Lower leg skin (tissue), 4 donors: ENCODE measurements at places on chromosomes 2 and 18. TPM values are rescaled to one million over a fixed set of nuclear protein-coding genes. Genes with fewer than 3 reads are reported as not detected.
A peak's percentile ranks its signal among the peaks of the same experiment; 100 is the strongest.

Gene UGT1A10
- not detected for total RNA-seq

Gene ATP8B1
- total RNA-seq, result 21.6 TPM

Gene OTOS
- not detected for total RNA-seq

Gene POTEI
- not detected for total RNA-seq

Gene HRH4
- not detected for total RNA-seq

GRCh38 chr2:11343650-11344341 lies 640 bp downstream of the ROCK2 start:
- DNase-seq, result peak; percentile 41

DNA sequence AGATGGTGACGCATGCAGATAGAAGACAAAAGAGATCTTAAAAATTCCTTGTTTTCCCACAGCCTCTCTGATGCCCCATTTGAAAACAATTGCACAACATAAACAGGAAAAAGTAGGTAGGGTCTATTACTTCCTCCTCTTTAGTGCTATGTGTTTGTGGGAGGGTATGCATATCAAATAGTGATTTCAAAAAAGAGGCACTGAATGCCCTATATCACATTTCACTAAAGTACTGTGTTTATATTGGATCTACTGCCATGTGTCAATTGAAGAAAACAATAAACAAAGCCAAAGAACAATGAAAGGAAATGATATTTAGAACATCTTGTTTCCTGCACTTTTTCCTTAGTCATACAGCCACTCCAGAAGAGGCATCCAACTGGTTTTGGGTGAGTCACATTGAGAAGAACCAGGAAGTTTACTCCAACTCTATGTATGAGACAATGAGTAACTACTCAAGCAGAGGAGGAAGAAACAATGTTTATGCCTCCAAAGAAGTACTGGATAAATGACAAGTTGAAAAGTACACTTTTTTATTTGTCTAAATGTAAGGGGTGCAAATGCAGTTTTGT lies 583.6 kb downstream of the FBXO15 start:
- no peak for DNase-seq

GRCh38 chr18:46859855-46860254 lies 57.5 kb downstream of the PIAS2 start:
- no peak for DNase-seq

GRCh38 chr2:126933711-126934091 lies 35.0 kb downstream of the TEX51 start:
- DNase-seq, result no peak

GRCh38 chr2:231326404-231326803 lies 69.1 kb upstream of the B3GNT7 start:
- peak; percentile 39 for DNase-seq

DNA sequence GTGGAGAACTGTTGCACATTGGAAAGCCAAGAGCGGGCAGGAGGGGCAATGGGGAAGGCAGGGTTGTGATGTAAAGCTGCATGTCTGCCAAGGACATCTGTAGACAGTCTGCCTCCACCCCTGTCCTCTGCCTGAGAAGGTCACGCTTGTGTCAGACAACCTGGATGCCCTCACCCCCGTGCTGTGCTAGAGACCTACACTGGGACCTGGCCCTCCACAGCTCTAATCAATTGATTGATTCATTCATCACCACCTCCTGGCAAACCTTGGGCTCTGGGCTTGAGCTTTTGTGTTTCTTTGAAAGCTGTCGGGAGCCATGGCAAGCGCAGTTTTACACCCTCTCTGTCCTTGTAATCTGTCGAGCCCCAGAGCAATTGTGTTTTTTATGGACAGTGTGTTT lies 41.1 kb downstream of the MARCO start:
- peak; percentile 8 for DNase-seq

- peak; percentile 16 for DNase-seq
Measured at GRCh38 chr2:165793161-165793778, 777 bp downstream of the GALNT3 start.

DNA sequence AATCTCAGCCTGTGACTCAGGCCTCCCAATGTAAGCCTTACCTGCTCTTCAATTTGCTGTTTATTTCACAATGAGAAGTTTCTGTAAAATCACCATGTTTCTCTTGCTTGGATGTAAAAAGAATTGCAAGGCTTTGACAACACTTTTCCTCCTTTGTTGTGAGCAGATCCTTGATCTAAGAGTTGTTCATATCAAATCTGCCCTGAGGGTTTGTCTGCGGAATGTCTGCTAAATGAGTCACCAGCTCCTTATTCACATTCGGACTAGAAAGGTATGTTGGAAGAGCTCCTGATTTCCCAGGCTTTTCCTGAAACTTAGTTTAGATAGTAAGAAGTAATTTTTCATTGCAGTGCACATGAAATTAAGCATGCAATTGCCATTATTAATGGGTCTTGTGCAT lies 268.2 kb upstream of the TCF4 start:
- no peak for DNase-seq

- DNase-seq, result no peak
Measured at GRCh38 chr2:227010433-227010832, 153.6 kb downstream of the COL4A4 start.

- no peak for DNase-seq
Measured at GRCh38 chr2:46632349-46632748, 153.0 kb downstream of the TMEM247 start.

- no peak for DNase-seq
Measured at GRCh38 chr2:210310550-210310949, 4.4 kb downstream of the MYL1 start.

DNA sequence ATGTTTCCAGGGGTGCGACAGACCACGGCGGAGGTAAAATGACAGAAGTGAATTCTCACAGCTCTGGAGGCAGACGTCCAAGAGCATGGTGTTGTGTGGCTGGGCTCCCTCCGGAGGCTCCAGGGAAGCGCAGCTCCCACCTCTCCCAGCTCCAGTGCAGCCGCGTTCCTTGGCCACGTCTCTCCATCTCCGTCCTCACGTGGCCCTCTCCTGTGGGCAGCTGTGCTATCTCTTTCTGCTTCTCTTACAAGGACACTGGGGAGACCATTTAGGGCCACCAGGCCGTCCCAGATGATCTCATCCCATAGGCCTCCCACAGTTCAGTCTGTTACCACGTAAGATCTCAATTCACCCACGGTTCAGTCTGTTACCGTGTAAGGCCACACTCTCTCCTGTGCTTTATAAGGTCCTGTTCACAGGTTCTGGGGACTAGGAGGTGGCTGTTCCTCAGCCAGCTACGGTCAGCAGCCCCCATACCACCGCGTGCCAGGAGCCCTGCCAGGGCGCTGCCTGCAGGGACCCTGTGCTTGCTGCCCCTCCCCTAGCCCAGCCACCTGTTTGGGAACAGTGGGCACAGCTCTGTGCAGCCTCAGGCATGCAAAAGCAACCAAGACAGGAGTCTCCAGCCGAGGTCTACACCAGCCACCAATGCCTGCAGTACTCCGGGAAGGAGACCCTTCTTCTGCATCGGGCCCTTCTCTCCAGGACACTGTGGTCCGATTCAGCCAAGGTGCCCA lies 2.9 kb upstream of the MAB21L4 start:
- no peak for DNase-seq

- DNase-seq, result no peak
Measured at GRCh38 chr18:50644807-50645206, 84.9 kb downstream of the MAPK4 start.

GRCh38 chr2:201415149-201415548 lies 36.1 kb downstream of the TRAK2 start:
- no peak for DNase-seq

DNA sequence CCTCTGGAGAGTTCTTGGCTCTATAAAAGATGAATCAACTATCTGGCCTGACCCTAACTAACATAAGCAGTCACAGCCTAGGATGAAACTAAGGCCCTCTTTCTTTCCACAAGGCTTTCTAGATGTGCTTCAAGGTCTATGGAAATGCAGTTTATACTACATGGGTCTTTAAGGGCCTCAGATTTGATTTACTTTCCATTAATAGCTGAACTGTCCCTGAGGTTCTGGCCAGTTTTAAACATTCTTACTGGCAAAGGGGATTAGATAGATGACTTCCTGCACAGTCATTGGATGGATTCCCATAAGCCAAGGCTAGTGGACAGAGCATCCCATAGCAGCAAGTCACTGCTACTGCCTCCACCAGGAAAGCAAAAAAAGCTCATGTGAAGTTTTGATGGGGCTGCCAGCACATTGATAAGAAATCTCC lies 38.1 kb upstream of the LCLAT1 start:
- no peak for DNase-seq

DNA sequence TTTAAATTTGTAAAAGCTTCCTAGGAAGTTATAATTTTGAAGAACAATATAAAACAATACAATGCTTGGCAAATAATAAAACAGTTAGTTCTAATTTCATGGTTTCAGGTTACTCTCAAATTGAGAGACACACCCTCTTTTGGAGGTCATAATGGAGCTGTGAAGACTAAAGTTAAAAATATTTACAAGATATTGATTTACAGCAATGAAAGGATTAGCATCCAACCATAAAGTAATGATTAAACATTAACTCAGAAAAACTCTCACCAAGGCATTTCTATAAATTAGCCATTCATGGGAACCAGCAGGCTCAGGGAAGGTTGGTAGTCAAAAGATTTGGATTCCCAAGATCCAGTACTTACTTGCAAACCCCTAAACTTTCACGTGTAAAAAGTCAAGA lies 6.4 kb downstream of the DPP4 start:
- DNase-seq, result no peak

GRCh38 chr2:215532844-215533243 lies 97.0 kb upstream of the FN1 start:
- no peak for DNase-seq

DNA sequence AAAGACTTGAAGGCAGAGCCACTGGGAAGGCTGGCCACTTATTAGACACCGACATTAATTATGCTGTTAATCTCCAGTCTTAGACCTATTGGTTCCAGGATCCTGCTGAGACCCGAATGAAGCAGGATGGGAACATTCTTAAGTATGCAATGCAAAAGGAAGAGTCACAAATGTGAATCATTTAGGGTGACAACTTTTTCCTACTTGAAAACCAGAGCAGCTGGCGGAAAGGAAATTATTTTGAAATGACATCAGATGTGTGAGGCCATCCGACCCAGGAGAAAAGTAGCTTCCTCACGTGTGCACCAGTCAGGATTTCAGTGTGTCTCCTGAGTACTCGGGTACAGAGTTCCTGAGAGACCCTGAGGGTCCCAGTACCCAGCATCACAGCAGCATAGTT lies 222.9 kb upstream of the NCKAP5 start:
- DNase-seq, result no peak

DNA sequence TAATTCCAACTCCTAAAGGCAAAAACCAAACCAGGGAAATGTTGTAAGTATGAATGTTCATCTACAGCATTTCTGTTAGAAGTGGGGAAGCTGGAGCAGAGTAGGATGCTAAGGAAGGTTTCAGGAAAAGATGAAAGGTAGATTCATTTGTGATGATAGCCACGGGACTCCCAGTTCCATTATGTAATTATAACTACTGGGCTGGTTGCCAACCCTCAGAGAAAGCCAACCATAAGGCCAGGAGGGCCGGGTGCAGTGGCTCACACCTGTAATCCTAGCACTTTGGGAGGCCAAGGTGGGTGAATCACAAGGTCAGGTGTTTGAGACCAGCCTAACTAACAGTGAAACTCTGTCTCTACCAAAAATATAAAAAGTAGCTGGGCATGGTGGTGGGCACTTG lies 288.9 kb upstream of the ETAA1 start:
- DNase-seq, result no peak

GRCh38 chr2:20483194-20483895 lies 36.5 kb downstream of the RHOB start:
- peak; percentile 93 for DNase-seq

DNA sequence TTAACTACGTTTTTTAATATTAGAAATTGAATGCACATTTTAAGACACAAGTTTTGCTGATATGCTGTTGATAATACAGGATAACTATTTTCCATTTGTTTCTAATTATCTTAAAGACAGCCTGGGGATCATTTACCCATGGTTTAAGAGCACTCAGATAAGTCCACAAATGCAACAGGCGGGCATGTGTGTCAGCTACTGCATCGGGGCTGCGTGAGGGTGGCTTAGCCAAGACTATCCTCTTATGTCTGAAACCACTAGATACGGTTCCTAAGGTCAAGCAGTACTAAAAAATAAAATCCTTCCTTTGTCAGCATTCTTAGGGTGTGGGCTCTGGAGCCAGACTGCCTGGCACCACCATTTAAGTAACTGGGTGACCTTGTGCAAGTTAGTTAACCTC lies 254.8 kb downstream of the SATB2 start:
- DNase-seq, result no peak

- DNase-seq, result no peak
Measured at GRCh38 chr2:5826979-5827655, 134.9 kb downstream of the SOX11 start.

DNA sequence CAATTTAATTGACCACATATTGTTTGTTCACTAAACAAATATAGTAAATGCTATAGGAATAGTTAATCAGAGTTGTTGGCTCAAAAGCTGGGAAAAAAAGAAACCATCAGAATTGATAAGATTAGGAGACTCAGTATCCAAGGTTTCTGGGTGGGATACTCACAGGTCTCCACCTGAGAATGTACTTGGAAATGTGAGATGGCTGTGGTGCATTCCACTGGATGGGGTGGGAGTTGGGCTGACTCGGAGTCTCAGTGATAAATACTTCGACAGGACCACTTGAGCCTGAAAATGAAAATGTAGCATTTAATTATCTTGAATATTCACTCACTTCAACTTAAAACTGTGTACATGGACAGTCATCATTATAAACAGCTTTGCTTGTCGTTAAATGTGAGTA lies 21.2 kb downstream of the FN1 start:
- no peak for DNase-seq

DNA sequence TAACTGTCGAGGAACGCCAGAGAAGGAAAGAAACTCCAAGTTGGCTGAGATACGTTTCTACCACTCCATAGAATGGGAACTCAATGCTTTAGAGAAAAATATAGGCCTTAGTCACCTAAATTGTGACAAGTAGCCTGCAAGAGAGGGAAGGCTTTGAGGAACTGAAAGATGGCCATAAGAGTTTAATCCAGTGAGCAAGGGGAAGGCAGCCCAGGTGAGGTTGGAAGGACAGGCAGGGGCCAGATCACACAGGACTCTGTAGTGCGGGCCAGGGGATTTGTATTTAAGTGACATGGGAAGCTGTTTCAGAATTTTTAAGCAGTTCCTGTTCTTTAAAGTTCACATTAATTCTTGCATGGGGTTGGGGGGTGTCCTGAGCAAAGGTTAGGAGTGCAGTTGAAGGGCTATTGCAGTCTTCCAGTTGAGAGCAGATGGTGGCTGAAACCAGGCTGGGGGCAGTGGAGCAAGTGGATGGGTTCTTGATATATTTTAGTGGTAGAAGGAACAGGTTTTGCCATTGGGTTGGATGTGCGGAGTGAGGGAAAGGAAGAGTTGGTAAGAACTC lies 138.9 kb upstream of the PELI1 start:
- no peak for DNase-seq

DNA sequence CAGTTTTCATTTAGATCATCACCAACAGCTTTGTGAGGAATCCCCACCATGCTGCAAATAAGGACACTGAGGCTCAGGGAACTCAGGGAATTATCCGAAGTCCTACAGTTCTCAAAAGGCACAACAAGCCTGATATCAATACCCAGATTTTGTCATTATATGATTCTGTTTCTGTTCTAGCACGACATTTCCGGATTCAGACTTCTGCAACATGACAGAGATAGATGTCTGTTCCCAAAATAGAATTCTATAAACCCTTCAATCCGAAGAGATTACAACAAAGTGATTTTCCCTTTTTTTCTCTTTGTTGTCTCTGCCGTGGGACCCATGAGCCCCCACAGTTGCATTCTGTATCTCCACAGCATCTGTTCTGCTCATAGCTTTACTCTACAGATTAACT lies 72.0 kb downstream of the DOCK10 start:
- no peak for DNase-seq
